ENCODE measurements at places on chromosomes 5 and 9.
A peak's percentile ranks its signal among the peaks of the same experiment; 100 is the strongest.

- peak; percentile 65 for DNase-seq
Measured at GRCh38 chr5:18465833-18466681, 831.8 kb downstream of the TAF11L14 start.

- DNase-seq: no peak
Measured at GRCh38 chr5:166529200-166529599, 1762.2 kb upstream of the WWC1 start.

DNA sequence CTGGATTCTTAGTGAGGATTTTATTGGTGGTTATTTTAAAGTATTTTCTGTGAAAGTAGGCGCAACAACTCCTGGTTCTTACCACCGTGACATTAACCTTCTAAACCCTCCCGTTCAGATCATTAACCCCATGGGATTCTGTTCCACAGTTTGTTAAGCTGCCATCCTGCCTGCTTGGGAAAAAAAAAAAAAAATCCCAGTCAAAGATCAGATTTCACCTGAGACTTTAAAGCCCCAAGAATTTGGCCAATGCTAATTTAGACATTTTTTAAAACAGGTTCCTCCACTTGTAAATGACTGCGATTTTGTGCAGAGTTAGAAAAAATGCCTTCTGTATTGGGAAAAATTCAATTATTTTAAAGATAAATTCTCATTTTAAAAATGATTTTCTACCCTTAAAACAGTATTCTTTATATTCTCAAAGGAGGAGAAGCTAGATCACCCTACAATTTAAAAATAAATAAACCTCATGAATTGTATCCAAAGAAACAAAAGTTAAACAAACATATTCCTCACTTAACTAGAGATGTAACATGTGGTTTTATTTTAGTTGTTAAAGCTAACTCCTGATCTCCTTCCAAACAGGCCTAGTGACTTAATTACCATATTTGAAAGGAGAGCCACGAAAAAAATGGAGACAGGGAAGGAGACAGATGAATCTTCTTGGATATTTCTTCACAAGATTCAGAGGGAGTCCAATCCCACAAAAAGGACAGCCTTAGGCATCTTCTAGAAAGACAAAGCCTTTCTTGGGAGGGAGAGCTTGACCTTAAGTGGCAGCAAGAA, 93.1 kb upstream of the IFNK start:
- no peak for DNase-seq

DNA sequence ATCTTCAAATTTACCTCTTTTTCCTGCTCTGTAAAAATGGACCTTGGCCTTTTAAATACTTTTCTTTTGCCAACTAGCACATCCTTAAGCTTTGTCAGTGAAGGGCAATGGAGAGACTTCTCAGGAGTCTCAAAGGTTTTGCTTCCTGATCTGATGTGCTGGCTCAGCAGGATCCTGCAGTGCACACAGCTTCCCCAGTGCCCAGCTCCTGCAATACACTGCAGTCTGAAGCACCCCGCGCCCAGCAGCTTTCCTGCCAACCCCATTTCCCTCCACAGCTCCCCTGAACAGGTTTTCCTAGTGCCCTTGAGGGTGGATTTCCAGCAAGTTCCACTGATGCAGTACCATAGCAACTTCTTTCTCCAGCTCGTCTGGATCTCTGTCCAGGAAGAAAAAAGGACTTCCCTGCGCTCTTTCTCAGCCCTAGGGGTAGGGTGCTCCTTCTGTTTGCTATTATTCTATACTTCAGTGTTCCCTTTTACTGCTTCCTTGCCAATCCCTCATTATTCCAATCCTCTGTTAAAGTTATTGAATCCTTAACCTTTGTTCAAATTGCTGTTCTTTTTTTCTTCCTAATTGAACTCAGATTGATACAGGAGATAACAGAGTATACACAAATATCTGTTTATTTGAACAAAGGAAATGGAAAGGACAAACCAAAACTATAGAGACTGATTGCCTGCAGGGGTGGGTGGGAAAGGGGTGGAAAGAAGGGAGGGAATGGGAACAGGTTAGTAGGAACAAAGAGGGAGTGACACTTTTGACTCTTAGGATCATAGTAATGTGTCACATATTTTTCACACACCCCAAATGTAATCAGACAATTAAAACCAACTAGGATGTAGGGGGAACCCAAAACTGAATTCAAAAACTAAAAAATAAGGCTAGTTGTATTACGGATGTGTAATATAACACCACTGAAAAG, 8.5 kb downstream of the SNAPC3 start:
- no peak for DNase-seq

GRCh38 chr5:176157656-176158055, 80.6 kb upstream of the SIMC1 start:
- DNase-seq: no peak

All from left renal cortex interstitium (tissue), 4 donors.